ENCODE measurements at places on chromosomes 6 and 20.

- DNase-seq: no peak
Measured at GRCh38 chr6:6314596-6314995, 5.9 kb downstream of the F13A1 start.

GRCh38 chr6:43376551-43376981 is 7.1 kb upstream of the ZNF318 start:
- DNase-seq: no peak

GRCh38 chr6:99822741-99823512 is 171.1 kb downstream of the MCHR2 start:
- peak; percentile 50 for DNase-seq

- DNase-seq: no peak
Measured at GRCh38 chr20:23095499-23095898, 9.4 kb upstream of the CD93 start.

DNA sequence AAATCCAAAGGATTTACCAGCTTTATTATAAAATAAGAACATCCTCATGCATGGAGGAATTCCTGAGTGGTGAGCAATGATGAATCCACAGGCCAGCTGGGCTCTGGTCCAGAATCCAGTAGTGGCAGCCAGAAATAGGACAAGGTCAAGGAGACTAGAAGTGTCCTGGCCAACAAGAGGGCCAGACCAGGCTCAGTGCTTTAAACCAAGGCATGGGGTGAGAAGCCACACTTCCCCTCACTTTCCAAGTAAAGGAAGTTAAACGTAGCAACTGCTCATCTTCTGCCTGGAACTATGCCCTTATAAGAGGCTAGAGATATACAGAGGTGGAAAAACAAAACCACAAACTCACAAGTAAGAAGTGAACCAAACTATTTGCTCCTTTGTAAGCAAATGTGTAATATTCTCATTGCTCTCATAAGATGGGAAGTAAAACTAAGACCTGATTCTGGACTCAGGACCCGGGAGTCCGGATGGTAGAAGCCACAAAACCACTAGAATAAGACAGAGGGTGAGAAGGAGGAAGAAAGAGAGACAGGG is 253.2 kb downstream of the UST start:
- peak; percentile 69 for DNase-seq

GRCh38 chr20:62227591-62227976 is 7.5 kb upstream of the HRH3 start:
- DNase-seq: no peak

- DNase-seq: no peak
Measured at GRCh38 chr20:2919518-2920245, 46.4 kb downstream of the PTPRA start.

GRCh38 chr6:438634-439170 is 47.1 kb downstream of the IRF4 start:
- no peak for DNase-seq

DNA sequence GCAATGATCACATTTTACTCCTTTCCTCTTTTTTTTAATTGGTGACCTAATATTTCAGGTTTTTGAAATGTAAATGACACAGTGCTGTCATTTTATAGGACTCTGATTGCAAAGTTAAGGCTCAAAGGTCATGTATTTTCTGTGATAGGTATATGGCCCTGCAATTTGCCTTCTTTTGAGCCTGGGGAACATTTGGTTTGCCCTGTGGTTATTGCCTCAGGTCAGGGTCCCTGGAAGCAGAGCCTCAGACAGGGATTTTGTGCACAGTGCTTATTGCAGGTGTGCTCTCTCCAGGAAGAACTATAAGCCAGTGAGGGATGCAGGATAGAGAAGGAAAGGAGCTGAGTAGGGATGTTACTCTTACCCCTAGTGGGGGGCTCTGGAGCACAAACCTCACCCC is 229.3 kb upstream of the ECI2 start:
- DNase-seq: no peak

DNA sequence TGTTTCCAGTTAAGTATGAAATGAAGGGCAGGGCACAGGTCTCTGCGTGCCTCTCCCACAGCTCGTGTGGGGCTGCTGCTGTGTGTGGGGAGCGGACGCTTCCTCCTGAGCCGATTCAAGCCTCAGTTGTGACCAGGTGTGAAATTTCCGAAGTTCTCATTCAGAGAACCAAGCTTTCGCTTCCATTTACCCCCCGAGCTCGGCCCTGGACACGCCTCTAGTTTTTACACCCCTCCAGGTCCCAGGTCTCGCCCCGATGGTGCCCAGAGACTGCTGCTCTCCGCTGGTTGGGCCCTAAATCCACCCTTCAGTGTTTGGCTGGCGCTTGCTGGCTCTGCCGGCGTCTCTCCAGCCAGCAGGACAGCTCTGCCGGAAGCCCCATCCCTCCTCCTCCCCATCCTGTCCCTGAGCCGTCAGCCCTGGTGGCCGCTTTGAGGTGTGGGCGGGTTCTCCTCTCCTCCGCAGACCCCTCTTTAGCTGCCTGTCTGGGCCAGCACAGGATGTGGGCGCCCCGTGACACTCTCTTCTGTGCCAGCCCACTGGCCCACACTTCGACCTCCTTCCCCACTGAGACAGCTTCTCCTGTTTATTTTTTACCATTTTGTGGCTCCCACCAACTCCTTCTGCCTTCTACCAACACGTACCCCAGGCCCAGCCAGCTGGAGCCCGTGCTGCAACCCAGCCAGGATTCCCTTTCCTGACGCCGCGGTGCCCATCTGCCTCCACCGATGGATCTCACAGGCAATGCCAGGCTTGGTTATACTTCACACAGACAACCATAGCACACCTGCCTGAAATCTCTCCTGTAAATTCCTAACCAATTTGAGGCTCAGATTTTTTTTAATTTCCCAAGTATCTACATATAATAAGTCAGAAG is 142.8 kb downstream of the DLL1 start:
- DNase-seq: no peak

- no peak for DNase-seq
Measured at GRCh38 chr6:111857674-111858337, 15.4 kb downstream of the FYN start.

- DNase-seq: no peak
Measured at GRCh38 chr20:58231683-58232082, 3.2 kb upstream of the ANKRD60 start.

DNA sequence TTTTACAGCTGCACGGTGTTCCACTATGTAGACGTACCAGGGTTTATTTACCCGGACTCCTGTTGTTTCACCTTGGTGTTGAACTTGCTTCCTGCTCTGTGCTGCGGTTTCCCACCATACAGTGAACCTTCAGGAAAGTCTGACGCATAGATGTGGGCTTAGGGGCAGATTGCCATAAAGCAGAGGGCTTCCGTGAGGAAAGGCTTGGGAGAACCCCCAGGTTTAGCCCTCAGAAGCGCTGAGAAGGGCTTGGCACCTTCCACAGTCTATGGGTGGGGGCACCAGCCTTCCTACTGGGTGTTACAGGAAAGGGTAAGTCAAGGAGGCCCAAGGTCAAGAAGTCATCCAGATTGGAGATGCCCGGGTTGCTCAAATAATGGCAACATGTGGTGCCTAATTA is 19.2 kb upstream of the MRPS18A start:
- DNase-seq: no peak

GRCh38 chr6:163017801-163018200 is 290.0 kb downstream of the PACRG start:
- no peak for DNase-seq

DNA sequence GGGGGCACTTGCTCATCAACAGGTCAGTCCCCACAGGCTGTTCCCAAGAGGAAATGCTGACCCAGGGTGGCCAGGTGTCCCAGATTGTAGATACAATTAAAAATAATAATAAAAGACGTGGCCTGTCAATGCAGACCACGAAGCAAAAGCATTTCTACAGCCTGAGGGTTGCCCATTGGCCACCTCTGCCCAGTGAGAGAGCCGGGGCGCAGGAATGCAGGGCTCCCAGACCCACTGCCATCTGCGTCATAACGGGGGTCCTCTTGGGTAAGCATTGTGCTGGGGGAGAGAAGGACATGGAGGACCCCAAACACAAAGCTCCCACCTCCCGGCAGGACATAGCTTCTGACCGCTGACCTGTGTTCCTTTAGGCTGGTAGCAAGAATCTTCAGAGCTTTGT is 22.9 kb upstream of the AFDN start:
- no peak for DNase-seq

DNA sequence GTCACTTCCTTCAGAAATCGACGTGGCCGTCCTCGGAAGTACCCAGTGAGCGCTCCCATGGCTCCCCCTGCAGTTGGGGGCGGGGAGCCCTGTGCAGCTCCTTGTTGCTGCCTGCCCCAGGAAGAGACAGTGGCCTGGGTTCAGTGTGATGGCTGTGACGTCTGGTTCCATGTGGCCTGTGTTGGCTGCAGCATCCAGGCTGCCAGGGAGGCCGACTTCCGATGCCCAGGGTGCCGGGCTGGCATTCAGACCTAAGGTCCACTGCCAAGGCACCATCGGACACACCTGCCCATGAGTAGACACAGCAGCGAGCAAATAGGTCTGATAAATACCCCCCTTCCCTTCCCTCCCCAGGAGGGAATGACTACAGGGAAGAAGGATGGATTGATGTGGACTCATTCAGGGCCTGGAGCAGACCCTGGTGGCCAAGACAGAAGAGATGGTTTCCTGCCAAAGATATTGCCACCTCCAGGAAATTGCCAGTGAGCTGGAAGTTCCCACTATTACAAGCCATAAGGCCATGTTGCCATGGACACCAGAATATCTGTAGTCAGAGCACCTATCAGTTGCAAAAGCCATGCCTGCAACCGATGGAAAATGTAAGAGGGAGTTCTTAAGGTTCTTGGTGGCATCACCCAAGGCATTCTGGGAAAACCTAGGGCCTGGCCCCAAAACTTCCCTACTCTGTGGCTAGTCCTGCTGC is 4.2 kb downstream of the TCF19 start:
- DNase-seq: no peak

DNA sequence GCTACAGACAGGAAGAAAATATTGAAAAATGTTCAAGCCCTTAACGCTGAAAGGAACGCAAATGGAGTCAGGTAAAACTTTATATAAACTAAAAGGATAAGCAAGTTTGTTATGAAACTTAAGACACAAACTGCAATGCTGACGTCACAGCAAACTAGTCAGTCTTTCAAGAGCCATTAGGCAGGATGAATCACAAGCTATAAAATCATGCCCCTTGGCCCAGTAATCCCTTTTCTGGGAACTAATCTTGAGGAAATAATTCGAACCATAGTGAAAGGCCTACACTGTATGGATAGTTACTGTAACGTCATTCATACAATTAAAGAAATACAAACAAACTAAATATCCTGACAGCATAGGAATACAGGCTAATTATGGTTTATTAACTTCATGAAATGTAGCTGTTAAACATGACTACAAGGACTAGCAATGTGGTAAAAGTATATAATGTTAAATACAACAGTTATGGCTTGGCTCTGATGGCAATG is 42.7 kb upstream of the HINT3 start:
- DNase-seq: peak; percentile 94

GRCh38 chr20:34941226-34941625 is 14.4 kb downstream of the GSS start:
- no peak for DNase-seq

GRCh38 chr6:166958926-166959861 is 2.8 kb upstream of the RNASET2 start:
- DNase-seq: no peak

- peak; percentile 35 for DNase-seq
Measured at GRCh38 chr20:34129518-34130162, 17.6 kb upstream of the EIF2S2 start.

- no peak for DNase-seq
Measured at GRCh38 chr20:53036992-53037391, 64.8 kb downstream of the TSHZ2 start.

DNA sequence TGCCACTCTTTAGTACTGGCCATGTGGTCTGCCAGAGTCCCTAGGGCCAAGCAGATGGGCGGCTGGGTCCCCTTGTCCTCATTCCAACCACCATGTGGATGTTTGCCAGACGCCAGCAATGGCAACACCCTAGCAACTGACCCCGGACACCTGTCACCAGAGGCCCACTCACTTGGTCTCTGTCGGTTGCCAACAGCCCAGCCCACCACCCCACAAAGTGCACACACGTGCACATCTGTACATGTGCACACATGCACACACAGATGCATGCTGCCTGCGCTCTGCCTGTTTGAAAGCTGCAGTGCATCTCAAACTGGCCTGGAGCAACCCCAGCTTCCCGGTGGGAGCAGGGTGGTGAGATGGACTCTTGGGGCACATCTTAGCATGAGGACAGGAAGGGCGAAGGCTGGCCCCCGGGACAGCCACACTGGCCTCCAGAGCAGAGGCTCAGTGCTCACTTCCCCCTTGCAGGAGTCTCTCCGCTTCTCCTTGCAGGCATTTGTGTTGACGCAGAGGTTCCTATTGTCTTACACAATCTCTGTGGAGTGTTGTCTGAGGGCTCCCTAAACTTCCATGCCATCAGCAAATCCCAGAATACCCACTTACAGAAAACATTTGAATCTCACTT is 54.0 kb downstream of the PSMG4 start:
- DNase-seq: no peak

- DNase-seq: no peak
Measured at GRCh38 chr6:37277001-37277409, 19.1 kb upstream of the TMEM217 start.

DNA sequence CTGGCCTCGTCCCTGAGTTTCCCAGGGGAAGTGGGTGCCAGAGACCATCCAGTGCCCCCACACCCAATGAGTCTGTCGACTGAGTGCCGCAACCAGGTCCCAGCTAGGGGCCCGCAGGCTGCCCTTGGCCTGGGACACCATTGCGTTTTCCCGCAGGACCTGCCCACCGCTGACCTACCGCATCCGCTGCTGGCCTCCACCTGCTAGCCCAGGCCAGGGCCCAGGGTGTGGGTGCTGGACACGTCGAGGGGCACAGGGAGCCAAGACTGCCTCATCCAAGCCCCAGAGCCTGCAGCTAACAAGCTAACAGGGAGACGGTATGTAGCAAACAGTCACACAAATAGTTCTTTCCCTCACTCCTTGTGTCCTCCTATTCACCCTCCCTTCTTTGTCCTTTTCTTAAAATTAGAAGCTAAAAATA is 97.7 kb downstream of the TMEM242 start:
- DNase-seq: no peak

GRCh38 chr6:28399350-28400121 is at the start of gene ZSCAN12:
Gene ZSCAN12, minus strand, starts transcription at chr6:28399747. Its CDS starts 1,342 bp downstream, at chr6:28398405.
- peak; percentile 65 for DNase-seq

GRCh38 chr6:40399888-40400457 is 187.2 kb downstream of the LRFN2 start:
- DNase-seq: no peak

DNA sequence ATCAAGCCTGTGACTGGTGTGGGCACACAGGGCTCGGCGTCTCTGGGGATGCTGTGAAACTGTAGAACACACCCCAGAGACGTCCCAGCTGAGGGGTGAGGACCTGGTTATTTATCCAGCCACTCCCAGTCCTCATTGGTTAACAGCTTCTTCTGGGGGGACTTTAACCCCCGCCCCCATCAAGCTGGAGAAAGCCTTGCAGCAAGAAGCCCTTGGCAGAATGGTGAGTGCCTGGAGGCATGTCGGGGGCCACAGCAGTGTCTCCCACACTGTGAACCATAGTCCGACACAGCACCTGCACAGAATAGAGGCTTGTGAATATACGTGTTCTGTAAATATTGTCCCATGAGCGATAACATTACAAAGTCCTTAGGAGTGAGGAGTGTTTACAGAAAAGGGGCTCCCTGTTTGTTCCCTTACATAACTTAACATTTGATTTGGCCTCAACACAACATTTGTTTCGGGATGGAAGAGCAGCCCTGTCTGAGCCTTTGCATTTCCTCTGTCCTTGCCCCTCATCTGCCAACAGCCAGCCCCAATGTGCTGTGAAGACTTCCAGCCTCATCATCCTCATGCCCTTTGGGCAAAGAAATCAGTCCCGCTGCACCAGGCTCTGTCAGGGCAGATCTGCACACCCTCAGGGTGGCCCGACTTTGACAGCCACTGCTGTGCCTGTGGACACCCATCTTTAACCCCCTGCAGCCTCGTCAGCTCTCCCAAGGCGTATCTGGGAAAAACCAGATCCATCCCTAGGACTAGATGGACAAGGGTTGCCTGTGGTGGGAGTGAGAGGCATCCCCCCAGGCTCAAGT is 2.2 kb upstream of the RRBP1 start:
- DNase-seq: no peak

Data from GM04504 (cell line).